ENCODE measurements at places on chromosomes 2 and 18.

DNA sequence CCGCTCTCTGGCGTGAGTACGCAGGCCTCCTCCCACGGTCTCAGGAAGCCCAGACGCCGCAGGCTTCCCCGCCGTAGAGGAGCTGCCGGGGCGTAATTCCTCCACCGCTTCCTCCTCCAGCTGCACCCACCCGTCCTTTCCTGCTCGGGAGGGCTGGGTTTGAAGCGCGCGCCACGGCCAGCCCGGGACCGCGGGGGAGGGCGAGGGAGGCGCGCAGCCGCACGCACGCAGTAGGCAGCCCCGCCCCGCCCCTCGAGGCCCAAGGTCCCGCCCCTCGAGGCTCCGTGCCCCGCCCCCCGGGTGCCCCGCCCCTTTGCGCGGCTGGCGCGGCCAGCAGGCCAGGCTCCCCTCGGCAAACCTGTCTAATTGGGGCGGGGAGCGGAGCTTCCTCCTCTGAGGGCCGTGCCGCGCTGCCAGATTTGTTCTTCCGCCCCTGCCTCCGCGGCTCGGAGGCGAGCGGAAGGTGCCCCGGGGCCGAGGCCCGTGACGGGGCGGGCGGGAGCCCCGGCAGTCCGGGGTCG, at the start of gene MALT1:
Gene MALT1, plus strand, starts transcription at position 355 of the 521 bp plus-strand sequence. CDS start 179 bp downstream, outside the sequence.
- DNase-seq: peak; percentile 93

GRCh38 chr2:10343658-10344057, 41.0 kb downstream of the HPCAL1 start:
- no peak for DNase-seq

GRCh38 chr2:53006980-53007379, 760.6 kb upstream of the CHAC2 start:
- no peak for DNase-seq

DNA sequence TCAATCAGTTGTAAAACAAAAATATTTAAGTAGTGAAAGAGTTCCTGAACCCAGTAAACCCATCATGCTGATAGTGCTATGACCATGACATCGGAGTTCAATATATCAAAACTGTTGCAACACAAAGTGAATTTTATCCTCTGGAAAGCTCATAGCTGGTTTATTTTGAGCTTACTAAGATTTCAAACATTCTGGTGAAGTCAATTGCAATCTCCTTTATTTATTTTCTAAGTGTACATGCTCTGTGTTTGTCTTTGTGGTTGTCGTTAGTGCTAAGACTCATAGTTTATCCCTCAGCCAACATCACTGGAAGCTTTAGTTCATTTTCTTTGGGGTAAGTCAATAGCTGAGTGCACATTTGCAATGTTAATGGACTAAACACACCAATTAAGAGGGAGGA, 91.9 kb downstream of the QPCT start:
- no peak for DNase-seq

DNA sequence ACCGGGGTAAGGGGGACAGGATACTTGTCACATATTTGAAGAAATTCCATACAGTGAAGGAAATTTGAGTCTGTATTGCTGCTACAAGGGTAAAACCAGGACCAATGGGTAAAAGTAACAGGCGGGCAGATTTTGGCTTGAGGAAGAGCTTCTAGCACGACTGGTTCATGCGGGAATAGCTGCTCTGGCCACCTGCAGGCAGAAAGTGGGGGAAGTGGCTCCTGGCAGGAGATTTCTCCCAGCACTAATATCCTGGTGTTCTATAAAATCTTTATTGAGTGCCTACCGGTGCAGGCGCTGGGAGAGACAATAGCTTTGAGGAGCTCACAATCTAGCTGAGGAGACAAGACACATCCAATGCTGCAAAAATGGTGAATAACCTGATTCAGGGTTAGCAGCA, 198.5 kb downstream of the LOXHD1 start:
- DNase-seq: no peak

DNA sequence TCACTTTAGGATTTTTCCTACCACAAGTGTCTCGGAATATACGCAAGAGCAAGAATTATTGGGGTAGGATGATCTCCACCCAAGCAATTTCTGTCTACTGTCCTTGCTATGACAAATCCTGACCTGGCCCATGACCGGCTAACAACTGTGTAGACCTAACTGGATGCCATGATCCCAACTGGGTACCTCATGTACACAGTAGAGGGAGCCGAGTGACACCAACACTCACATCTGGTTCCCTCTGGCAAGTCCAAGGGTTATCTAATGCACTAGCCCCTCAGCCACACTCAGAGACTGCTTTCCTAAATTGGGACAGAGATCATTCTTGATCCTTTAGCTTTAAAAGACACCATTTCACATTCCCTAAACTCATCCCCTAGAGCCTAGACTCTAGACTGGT, 60.7 kb upstream of the ZNF532 start:
- DNase-seq: no peak

DNA sequence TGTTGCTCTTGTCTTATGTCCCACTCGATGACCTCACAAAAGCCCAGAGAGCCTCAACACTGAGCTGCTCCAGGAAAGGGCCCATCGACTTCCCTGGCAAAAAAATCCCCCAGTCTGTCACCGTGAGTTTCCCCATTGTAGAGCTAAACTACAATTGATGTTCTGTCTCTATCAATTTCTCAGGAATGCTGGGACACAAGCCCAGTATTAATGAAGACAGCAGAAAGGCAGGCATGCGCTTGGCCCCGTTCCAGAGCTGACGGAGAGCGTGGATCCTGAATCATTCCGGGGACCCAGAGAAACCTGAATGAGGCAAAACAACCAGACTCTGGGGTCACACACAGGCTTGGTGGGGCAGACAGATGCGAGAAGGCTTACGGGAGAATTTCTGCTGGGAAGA, 146.9 kb downstream of the TTC32 start:
- DNase-seq: no peak

GRCh38 chr2:224038049-224038829, 847 bp downstream of the SERPINE2 start:
- DNase-seq: peak; percentile 60

- DNase-seq: no peak
Measured at GRCh38 chr2:14540015-14540414, 92.5 kb upstream of the LRATD1 start.

- DNase-seq: no peak
Measured at GRCh38 chr2:49943944-49944778, 789.8 kb upstream of the FSHR start.

DNA sequence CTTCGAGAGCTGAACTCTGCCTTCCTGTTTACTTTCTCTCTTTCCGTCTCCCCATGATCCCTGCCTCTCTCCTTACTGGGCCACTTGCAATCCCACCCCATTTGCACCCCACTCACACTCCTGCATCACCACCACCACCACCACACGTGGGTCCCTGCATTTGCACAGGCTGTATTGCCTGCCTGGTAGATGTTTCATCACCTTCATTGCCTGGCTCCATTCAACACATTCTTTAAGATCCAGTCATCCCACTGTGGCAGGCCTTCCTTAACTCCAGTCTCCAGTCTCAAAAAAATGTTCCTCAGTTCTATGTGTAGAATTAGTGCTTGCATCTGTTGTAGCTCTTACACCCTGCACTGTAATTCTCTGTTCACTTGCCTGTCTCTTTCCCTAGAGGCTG, 13.9 kb downstream of the NOSTRIN start:
- DNase-seq: no peak

DNA sequence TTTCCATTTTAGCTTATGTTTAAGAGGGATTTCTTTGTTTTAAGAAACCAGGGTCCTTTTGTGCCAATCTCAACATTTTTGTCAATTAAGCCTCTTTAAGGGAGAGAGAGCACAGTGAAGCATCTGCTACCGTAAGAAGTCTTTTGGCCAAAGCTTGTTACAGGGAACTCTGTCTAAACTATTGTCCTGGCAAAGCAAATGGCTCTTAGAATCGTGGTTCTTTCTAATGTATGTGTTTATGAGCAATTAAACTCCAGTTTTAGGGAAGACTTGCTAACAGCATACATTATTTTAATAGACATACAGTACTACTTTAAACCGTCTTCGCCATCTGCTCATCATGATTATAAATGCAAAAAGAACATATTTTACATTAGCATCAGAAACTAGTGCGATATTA, 202.1 kb downstream of the CDCA7 start:
- no peak for DNase-seq

- no peak for DNase-seq
Measured at GRCh38 chr18:28905509-28905908, 728.6 kb upstream of the CDH2 start.

DNA sequence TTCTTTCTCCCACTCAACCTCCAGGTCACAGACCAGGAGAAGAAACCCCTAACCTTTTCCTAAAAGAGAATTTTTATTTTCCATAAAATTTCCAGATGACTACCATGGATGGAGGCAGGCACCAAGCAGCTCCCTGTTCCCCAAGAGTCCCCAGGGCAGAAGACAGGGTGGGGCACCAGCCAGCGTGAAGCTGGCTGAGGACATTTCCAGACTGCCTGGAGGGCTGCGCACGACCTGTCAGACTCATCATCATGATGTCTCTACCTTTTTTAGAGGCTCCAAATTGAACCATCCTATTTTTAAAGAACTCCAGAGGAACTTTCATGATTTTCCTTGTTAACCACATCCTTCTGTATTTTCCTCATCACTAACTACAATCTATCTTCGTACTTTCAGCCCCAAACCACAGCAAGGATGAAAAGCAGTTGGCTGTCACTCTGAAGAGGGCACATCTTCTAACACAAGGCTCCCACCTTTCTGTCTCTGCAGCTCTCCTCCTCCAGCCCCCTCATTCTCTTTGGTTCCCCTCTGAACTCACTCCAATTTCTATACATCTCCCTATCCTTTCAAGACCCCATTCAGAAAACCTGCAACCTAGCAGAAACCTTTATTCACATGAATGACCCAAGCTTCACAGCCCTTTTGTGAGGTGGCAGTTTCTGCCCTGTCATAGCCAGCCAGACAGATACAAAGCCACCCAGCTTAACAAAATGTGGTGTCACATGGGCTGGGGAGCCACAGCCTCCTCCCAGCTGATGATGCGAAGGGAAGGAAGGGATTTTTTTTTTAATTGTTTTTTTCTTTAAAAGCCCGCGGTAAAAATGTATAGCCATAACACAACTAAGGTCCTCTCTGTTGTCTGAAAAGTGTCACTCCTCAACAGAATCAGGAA, 11.1 kb downstream of the AMMECR1L start:
- no peak for DNase-seq
